ENCODE measurements at places on chromosomes 7 and 10.

- no peak for DNase-seq
Observed at GRCh38 chr7:126948664-126949063, 304.1 kb downstream of the GRM8 start.

DNA sequence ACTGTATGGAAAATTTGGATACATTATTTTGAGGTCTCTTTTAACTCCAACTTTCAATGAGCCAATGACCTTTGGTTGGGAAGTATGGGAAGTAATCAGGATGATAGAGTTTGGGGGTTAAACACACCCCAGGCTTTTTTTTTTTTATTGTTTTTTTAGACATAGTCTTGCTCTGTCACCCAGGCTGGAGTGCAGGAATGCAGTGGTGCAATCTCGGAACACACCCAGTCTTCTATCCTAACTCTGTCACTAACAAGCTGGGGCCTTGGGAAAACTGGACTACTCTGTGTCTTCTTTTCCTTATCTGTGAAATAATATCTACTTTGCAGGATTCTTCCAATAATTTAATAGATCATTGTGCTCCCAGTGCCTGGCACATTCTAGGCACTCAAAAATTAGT, 37.6 kb upstream of the AGBL3 start:
- no peak for DNase-seq

DNA sequence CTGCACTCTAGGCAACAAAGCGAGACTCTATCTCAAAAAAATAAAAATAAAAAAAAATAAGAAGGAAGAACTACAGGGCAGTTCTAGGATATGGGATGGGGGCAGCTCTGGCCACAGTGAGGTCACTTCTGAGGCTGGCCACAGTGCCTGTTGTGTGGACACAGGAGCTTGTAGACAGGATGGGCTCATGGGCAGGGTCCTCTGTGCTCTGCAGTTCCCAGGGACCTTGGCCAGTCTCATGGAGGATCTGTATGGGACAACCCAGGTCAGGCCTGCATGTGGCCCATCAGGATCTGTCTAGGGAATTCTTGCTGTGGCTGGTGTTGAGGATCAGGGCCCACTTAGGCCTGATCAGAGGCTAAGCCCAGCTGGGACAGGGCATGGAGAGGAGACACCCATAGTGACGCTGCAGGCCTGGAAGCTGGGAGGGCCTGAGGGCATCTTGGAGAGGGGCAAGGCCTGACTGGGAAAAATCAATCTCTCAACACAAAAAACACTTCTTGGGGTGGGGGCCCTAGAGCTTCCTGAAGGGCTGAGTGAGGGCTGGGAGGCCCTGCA, 19.4 kb upstream of the PAX2 start:
- no peak for DNase-seq

DNA sequence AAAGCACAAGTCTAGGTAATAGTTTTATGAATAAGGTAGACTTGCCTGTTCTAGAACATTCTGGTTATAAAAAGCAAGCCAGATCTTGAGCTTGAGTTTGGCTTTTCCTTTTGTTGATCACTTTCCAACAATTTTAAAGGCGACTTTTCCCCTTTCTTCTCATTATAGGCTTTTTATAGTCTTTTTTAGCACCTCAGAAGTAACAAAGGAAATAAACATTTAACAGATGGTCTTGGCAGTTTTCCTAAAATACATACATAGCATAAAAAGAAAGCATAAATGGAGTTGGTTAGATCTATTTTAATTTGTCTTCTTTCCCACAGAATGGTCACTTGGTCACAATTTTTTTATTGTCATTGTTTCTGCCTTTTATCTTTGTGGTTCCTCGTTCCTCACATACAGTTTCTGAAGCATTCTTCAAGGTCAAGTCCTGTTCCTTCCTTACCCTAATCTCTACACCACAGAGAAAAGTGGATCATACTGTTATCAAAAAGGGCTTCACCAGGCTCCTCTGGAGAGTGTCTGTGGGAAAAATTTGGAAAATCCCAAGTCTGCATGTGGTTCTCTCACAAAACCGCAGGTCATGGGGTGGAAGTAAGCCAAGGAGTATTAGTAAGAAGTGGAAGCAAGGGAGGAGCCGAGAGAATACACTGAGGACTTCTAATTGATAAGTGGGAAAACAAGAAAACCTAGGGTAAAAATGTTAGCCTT, 31.3 kb downstream of the THNSL1 start:
- no peak for DNase-seq

DNA sequence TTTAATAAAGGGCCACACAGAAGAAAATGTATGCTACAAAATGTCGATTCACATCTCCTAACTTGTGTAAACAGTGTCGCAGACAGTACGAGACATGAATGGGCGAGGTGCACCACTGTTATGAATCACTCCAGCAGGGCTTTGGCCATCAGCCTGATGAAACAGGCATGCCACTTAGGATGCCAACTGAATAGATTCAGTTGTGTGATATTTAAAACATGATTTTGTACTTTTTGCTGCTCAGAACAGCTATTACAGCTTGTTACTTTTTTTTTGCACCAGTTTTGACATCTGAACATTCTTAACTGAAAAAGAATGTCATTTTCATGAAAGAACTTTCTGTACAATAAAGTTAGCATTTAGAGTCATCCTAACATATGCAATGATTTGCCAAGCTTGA, 138.1 kb downstream of the VTI1A start:
- DNase-seq: no peak

GRCh38 chr10:123450956-123451605, 215.1 kb upstream of the GPR26 start:
- DNase-seq: no peak

DNA sequence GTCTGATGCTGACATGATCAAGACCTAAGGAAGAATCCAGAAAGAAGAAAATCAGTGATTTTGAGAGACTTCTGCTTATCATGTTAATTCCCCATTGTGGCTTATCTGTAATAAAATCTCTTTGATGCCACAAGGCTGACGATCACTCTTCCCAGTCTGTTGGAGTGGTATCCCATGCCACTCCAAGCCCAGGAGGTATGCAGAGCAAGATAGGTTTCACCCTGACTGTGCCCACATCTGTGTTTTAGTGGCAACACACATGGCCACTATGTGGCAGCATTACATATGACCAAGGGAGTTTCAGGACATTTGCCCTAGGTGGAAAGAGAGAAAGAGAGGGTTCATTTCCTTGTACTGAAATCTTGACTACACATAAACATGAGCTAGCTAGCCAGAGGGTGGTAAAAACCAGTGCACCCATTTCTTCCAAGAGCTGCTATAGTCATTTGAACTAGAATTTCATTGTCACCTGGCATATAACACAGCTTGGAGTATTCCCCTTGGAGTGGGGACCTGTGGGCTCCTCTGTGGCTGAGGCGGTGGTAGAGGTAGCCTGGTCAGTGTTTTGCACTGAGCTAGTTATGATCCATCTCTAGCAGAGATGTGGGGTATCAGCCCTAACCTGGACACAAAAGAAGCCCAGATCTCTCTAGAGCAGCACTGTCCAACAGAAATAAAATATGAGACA, 20.8 kb downstream of the LAMB4 start:
- peak; percentile 59 for DNase-seq
